AG10803 (cell line): ENCODE measurements at places on chromosomes 5 and 9.

- DNase-seq = peak; percentile 77
These were observed 1.3 kb upstream of the TRMO start for GRCh38 chr9:97923529-97924108.

GRCh38 chr9:113509463-113509862, 45.9 kb downstream of the RGS3 start:
- peak; percentile 88 for DNase-seq

DNA sequence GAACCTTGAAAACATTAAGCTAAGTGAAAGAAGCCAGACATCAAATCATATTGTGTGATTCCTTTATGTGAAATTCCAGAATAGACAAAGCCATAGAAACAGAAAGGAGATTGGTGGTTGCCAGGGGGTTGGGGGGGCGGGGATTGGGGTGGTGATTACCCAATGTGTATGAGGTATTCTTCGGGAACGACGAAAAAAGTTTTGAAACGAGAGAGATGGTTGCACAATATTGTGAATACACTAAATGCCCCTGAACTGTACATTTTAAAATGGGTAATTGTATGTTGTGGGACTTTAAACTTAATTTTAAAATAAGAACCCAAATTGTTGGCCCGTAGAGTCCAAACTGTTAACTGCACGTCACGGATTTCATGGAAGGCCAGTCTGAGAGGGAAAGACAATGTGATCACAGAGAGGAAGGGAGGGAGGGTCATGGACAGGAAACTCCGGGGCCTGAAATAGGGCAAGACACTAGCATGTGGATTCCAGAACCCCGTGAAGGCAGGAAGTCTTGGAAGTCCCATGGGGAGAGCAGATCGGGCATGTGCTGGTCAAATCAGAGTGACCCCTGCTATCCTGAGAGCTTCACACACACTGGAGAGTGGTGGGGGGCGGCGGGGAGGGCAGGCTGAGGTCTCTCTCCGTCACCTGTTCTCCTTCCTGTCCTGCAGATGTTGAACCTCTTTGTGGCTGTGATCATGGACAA, 218.4 kb downstream of the CACNA1B start:
- DNase-seq = no peak

- DNase-seq = no peak
These were observed 222.6 kb downstream of the SNX18 start for GRCh38 chr5:54740141-54740540.

DNA sequence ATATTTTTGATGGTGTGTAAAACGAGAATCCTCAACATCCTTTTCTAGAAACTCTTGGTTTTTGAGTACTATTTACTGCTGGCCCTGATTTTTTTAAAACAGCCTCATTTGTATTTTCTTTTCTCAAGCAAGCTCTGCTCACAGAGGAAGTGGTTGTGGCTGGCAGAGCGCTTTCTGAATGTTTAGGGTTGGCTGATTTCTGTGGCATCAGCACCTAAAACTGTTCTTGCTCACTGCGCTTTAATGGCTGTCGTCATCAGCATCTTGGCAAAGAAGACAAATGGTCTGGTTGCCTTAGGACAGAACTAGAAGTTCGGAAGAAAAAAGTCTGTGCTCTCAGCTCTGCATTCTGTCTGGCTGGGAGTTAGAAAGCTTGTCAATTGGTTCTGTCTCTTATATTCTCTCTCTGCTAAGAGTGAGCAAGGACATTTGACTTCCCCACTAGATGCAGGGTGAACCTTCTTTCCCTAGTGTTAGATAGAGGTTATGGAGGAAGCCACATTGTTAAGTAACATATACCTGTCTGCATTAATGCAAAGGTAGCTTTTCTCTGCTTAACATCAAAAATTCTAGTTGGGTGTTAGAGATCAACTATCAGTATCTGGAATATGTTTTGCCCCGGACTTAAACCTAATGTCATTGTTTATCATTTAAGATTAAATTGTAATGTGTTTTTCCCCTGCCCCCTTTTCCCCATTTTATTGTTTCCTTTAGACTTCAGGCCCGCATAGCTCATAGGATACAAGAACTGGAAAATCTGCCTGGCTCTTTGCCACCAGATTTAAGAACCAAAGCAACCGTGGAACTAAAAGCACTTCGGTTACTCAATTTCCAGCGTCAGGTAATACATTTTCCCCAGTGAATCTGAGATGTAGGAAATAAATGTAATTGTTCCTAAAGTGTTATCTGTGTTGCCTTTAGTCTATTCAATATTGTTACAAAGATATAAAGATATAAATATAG, 39.0 kb downstream of the SMARCA2 start:
- peak; percentile 85 for DNase-seq

DNA sequence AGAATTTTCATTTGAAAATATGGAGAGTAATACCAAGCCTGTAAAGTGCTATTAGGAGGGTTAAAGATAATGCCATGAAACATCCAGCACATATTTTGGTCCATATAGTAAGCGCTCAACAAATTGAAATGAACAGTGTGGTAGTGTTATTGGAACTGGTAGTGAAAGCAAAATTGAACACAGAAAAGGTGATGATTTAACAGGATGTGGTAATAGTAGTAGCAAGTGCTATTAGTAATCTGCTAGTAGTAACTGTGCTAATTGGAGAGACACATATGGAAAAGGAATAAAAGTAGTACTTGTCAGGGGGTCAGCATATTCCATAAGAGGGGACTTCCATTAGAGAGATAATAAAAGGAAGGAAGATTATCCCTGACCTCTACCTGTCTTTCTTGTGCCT, 187.3 kb downstream of the HTR1A start:
- no peak for DNase-seq

DNA sequence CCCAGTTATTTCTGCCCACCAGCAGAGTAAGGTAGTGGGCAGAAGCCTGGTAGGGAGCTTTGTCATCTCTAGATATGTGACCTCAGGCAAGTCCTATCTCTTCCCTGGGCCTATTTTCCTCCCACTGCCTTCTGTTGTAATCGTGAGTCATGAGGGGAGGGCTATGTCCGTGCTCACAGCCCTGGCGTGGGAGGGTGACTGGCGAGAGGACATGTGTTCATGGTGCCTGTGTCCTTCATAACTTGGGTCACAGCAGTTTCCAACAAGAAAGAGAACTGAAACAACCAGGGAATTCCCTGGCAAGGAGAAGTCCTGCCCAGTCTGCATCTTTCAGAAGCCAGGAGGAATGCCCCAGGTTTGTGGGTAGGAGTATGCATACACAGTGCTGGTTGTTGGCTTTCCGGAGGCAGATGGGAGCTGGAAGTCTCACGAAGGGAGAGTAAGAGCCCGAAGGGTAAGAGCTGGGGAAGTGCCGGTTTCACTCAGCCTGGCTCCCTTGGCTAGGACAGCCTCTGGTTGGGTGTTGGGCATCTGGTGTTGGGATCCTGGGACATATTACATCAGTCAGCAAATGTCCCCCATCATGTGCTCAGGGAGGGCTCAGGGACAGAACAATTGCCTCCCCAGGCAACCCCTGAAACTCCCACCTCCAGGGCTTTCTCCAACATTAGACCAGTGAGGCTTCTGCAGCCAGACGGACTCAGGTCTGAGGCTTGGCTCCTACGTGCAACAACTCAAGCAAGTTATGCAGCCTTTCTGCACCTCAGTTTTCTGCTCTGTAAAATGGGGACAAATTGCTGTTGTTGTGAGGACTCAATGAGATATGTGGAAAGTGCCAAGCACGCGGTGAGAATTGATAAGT, 4.3 kb upstream of the TIFAB start:
- DNase-seq = peak; percentile 80

DNA sequence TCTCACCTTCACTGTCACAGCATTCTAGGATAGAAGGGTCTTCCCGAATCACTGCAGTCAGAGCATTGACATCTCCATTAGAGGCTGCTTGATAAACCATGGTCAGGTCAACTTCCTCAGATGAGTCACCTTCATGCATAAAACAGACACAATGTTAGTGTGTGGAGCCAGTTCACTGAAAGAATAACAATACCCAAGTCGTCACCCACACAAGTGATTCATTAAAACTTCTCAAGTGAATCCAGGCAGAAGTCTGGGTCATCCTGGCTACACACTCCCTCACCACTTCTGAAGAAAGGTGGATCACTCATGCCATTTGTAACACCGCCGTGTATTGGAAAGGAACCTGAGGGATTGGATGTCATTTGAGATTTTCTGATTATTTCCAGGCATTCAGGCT, 49.6 kb downstream of the ANKRD55 start:
- peak; percentile 83 for DNase-seq

DNA sequence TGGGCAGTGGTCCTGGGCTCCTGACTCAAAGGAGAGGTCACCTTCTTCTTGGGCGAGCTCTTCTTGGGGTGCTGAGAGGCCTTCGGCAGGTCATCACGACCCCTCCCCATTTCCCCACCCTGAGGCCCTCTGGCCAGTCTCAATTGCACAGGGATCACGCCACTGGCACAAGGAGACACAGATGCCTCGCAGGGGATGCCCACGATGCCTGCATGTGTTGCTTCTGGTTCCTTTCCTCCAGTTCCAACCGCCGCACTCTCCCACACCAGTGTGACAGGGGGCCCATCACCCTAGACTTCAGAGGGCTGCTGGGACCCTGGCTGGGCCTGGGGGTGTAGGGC, 1.3 kb downstream of the CEL start:
- DNase-seq = no peak

GRCh38 chr5:163432544-163432943, 4.9 kb upstream of the CCNG1 start:
- DNase-seq = no peak
